ENCODE measurements at places on chromosomes 16 and 17. TPM values are rescaled to one million over a fixed set of nuclear protein-coding genes. Genes with fewer than 3 reads are reported as not detected.
A peak's percentile ranks its signal among the peaks of the same experiment; 100 is the strongest.

DNA sequence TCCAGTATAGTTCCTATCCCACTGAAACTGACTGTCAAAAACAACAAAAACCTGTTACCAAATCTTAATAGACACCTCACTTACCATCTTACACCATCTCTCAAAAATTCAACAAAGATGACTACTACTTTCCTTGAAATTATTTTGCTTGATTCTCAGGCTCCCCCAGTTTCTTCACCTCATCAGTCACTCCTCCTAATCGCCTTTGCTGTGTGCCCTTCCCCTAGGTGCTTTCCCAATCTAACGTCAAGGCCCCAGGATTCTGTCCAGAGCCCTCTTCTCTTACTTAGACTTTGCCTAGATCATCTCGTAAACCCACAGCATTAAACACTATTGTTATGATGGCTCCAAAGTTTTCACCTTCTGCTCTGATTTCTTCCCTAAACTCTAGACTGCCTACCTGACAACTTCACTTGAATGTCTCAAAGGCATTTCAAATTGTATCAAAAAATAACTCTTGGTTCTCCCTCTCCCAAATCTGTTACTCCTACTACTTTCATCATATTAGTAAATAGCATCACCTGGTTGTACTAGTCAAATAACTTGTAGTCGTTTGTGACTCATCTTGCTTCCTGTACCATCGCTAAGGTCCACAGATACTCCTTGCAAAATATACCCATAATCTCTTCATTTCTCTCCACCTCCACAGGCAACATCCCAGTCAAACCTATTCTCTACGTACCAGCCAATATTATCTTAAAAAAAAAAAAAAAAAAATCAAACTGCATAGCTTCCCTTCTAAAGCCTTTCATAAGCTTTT is 18.0 kb downstream of the C16orf87 start:
- ATAC-seq, result no peak

- ATAC-seq, result peak; percentile 35
These were observed 8.1 kb downstream of the RPL19 start for GRCh38 chr17:39208136-39208535.

DNA sequence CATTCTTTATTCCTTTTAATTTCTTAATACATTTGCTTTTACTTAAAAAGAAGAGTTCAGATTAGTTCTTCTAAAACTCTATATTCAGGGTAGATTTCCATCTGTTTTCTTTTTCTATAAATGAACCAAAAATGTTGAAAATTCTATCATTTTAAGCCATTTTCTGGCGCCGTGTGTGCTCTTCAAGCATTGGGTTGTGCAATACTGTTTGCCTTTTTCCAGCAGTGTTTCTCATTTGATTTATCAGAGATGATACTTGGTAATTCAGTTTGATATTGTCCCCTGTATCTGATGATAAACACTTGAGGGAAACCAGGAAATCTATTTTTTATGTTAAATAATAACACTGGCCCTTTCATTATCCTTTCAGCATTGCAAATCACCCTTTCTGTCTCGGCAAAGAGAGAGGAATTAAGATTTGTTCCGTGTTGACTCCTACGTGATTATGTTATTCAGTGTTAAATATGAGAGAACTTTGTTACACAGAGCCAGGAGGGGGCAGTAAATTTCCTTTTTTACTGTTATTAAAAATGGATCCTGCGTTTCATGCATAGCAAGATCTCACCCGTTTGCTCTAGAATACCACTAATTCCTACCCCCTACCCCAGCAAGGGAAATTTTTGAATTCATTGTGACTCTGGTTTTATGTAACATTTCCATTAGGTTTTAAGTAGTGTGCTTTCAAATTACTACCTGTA is 606.9 kb upstream of the RBFOX1 start:
- no peak for ATAC-seq

DNA sequence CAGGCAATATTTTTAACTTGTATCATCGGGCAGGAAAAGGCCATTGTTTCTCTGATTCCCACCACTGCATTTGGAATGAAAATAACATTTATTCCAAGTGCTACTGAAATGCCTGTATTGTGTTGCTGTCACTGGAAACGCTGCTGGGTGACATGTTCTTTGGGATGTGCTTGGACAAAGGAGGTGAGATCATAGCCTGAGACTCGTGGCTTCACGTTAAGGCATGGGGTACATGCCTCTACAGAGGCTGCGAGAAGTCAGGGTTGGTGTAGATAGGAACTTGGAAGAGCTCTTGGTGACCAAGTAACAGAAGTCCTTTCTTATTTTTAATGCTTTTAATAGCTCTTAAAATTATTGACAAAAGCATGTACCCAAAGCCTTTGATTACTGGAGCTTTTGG is 58.8 kb upstream of the MAF start:
- ATAC-seq, result no peak

Gene SHCBP1
- total RNA-seq, result 7.7 TPM

DNA sequence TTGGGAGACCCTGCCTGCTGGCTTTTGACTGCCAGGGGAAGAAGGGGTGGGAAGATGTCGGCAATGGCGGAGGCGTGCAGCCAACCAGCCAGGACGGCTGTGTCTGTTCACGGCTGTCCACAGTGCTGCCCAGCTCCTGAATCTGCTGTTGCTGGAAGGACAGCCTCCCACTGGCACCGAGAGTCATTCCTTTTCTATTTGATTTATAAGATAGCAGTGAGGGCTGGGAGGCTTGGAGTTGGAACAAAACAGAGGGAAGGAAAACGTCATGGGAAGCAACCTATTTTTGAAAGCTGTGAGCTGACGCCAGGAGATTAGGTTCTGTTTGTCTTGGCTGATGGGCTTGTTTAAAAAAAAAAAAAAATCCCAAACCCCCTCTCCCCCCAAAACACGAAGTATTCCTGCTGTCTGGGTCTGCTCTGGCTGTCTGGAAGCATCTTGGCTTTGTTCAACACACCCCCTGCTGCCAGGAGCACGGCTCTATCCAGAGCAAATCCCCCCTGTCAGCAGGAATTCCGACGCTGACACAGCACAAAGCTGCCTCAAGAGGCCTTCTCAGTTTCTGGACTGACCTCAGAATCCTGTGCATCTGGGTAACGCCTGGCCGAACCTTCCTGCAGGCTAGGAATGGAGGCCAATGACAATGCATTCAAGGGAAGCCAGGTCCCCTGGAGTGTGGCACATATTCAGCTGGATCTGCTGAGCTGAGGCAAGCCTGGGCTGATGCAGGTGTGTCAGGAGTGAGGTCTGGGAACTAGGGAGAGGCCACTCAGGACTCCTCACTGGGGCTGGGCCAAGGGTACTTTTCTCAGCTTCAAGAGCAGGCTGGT is 41.0 kb upstream of the SREBF1 start:
- peak; percentile 79 for ATAC-seq

- no peak for ATAC-seq
These were observed 13.3 kb downstream of the GPT2 start for GRCh38 chr16:46897471-46897870.

Data from esophagus mucosa (tissue), 1 donor.